Lower lobe of right lung (tissue), 2 donors: ENCODE measurements at places on chromosomes 1 and 21. TPM values are rescaled to one million over a fixed set of nuclear protein-coding genes. Genes with fewer than 3 reads are reported as not detected.

GRCh38 chr21:25660233-25660632 is 21.2 kb downstream of the JAM2 start:
- no peaks in the 10 kb centered on the region for H3K27me3 ChIP-seq
- no peak overlapping the region for H3K4me3 ChIP-seq
- no peak overlapping the region for H3K27ac ChIP-seq
- DNase-seq: no peak
- no peaks in the 10 kb centered on the region for H3K36me3 ChIP-seq

GRCh38 chr1:20660847-20661206 is 342 bp downstream of the DDOST start:
- peak overlapping the region; percentile 89 for H3K27ac ChIP-seq
- DNase-seq: no peak
- peaks cover 32% of the 10 kb centered on the region for H3K36me3 ChIP-seq
- peak overlapping the region; percentile 99 for H3K4me3 ChIP-seq
- H3K27me3 ChIP-seq: no peaks in the 10 kb centered on the region

DNA sequence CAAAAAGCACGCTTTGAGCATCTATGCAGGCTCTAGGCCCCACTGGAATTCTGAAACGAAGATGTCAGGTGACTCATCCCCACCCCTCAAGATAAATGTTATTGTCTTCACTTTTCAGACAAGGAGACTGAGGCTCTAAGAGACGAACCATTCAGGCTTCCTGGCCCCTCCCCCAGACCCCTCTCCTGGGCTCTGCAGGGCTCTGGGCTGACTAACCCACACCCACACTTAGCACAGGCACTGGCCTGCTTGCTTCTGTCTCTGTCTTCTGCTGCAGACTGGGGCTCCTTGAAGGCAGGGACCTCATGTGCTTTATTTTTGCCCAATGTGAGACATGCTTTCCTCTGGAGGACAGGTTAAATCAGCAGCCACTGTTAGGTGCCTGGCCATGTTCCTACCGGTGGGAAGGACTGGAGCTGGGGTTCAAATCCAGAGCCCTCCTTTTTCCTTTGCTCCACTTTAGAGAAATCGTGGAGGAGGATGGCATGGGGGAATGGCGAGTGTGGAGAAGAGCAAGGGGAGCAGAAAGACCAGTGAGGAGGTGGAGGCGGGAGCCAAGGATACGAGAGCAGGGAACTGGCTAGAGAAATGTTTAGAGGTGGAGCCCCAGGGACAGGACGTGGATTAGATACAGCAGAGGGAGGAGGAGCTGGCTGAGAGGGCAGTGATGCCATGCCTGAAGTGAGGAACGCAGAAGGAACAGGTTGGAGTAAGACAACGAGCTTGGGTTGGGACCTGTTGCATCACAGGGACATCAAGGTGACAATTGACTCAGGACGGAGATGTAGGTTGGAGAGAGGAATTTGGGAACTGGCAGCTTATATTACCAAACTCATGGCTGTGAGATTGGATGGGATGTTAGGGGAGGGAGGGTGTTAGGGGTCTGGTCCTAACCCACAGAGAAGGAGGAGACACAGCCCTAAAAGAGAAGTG is 1.7 kb downstream of the TMEM125 start:
- DNase-seq: no peak
- no peaks in the 10 kb centered on the region for H3K36me3 ChIP-seq
- H3K4me1 ChIP-seq: peaks cover 24% of the 10 kb centered on the region
- peak overlapping the region; percentile 85 for H3K27ac ChIP-seq
- H3K27me3 ChIP-seq: no peaks in the 10 kb centered on the region

DNA sequence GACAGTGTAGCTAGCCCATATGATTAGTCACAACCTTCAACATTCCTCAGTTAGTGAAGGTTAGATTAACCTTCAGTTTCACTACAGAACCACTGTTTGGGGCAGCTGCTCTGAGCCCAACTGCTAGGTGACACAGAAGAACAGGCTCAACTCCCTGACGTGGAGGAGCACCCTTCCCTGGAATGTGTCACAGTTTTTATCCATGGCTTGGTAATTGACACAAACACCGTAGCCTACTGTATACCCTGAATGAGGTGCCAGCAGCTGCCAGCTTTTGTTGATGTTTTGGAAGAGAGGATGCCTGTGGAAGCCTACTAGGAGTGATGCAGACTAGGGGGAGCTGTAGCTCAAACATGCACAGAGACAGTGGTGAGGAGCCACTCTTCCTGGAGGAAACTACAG is 56.6 kb upstream of the CR2 start:
- no peak overlapping the region for H3K27ac ChIP-seq
- no peaks in the 10 kb centered on the region for H3K36me3 ChIP-seq
- no peaks in the 10 kb centered on the region for H3K4me1 ChIP-seq
- H3K27me3 ChIP-seq: no peaks in the 10 kb centered on the region
- H3K4me3 ChIP-seq: no peak overlapping the region

- no peaks in the 10 kb centered on the region for H3K36me3 ChIP-seq
- no peaks in the 10 kb centered on the region for H3K27me3 ChIP-seq
- H3K4me3 ChIP-seq: no peak overlapping the region
- H3K27ac ChIP-seq: no peak overlapping the region
- H3K4me1 ChIP-seq: no peaks in the 10 kb centered on the region
- peak; percentile 57 for DNase-seq
These were observed 36.7 kb downstream of the ZNF695 start for GRCh38 chr1:246971090-246971721.

TMEM82 gene
- not detected for total RNA-seq

DNA sequence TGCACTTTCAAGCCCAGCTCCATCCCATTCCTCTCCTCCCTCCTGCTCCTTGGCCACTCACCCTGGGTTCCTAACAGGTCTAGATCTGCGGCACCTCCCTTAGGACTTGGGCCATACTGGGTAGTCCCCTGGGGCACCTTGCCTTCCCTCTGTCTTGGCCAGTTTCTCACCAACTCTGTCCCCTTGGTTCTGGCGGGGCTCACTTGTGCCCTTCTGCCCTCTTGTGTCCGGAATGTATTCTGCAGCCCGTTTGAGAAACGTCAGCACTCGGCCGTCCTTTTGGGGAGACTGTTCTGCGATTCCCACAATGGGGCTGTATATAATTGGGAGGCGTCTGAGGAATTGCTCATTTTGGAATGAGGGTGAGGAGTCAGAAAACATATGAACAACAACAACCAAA is 162.4 kb downstream of the ZSCAN20 start:
- DNase-seq: no peak
- peaks cover 19% of the 10 kb centered on the region for H3K27me3 ChIP-seq
- no peaks in the 10 kb centered on the region for H3K36me3 ChIP-seq
- no peaks in the 10 kb centered on the region for H3K4me1 ChIP-seq
- no peak overlapping the region for H3K27ac ChIP-seq
